ENCODE measurements at places on chromosomes 3 and 15.

- no peaks in the 10 kb centered on the region for H3K27me3 ChIP-seq
- DNase-seq = peak; percentile 26
- H3K27ac ChIP-seq = no peak overlapping the region
- peaks cover 5% of the 10 kb centered on the region for H3K36me3 ChIP-seq
Measured at GRCh38 chr3:156705761-156706616, 31.6 kb downstream of the TIPARP start.

DNA sequence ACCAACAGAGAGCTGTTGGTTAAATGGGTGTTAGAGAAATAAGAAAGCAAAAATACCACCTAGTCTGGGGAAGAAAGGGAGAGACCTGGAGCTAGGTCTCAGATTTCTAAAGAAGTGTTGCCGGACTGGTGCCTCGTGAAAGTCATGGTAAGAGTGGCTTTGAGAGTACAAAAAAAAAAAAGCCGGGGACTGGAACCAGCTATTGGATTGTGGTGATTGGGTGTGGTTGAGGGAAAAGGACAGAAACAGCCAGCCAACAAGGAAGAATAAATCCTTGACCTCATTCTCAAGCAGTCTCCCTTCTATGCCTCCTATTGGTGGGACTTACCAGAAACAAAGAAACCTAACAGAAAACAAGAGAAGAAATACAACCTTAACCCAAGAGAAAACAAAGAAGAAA, 346.4 kb upstream of the KCNMB2 start:
- no peak overlapping the region for H3K4me3 ChIP-seq
- H3K27me3 ChIP-seq = no peaks in the 10 kb centered on the region
- no peaks in the 10 kb centered on the region for H3K4me1 ChIP-seq
- no peak overlapping the region for H3K27ac ChIP-seq

DNA sequence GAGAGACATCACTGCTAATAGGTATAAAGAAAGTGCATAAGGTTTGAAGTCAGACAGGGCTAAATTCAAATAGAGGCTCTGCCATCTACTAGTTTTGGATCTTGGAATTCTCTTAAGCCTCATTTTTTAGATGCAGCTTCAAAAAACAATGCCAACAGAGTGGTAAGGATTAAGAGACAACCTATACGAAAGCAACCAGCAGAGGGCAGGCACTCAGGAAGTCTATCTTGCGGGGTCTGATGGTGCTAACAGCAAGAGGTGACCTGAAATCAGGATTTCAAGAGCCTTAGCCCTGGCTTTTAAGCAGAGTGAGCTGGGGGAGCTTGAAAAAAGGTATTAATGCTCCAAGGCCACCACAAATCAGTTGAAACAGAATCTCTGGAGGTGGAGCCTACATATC, 40.7 kb downstream of the LDHAL6B start:
- H3K36me3 ChIP-seq = no peaks in the 10 kb centered on the region
- no peaks in the 10 kb centered on the region for H3K4me1 ChIP-seq
- H3K27me3 ChIP-seq = no peaks in the 10 kb centered on the region
- no peak overlapping the region for H3K4me3 ChIP-seq
- no peak overlapping the region for H3K27ac ChIP-seq

DNA sequence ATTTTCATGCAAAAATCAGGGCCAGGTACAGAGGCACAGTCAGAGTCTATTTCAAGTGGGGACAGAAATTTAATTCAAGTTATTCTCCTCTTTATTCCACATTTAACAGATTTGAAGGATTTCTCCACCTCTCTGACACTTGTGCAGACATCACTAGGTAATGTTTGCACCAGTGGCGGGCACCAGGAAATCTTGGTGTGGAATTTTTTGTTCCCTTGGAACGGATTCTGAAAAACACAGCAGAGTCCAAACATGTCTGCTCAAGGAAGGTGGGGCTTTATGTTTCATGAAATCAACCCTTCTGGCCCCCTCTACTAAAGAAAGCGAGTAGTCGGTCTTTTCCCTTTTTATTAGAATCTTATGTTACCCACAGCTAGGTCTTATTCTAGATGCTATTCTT, 271.2 kb upstream of the MDFIC2 start:
- DNase-seq = no peak
- no peak overlapping the region for H3K27ac ChIP-seq
- no peaks in the 10 kb centered on the region for H3K27me3 ChIP-seq
- H3K36me3 ChIP-seq = no peaks in the 10 kb centered on the region

DNA sequence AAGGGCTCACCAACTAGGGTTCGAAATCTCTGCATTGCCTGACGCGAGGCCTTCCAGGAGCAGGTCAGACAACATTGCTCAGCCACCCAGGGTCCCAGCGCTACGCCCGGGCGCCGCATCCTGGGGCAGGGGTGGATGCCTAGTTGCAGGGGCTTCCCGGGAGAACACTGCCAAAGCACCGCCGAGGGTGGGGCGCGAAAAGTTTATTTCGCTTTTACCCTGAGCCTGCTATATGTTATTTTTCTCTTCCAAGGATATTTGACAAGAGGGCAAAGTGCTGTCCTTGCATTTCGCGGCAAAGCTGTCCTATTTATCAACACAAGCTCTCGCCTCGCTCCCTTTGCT, 549 bp upstream of the SOX14 start:
- peaks cover 32% of the 10 kb centered on the region for H3K4me1 ChIP-seq
- peaks cover 82% of the 10 kb centered on the region for H3K27me3 ChIP-seq
- no peak for DNase-seq

- H3K4me1 ChIP-seq = no peaks in the 10 kb centered on the region
- no peaks in the 10 kb centered on the region for H3K27me3 ChIP-seq
- H3K36me3 ChIP-seq = no peaks in the 10 kb centered on the region
- no peak overlapping the region for H3K4me3 ChIP-seq
- no peak for DNase-seq
- H3K27ac ChIP-seq = no peak overlapping the region
Measured at GRCh38 chr15:32959077-32959476, 235.4 kb downstream of the FMN1 start.

GRCh38 chr3:55296030-55296429, 191.1 kb downstream of the WNT5A start:
- H3K4me1 ChIP-seq = peaks cover 7% of the 10 kb centered on the region
- H3K36me3 ChIP-seq = no peaks in the 10 kb centered on the region
- no peak overlapping the region for H3K4me3 ChIP-seq
- no peak for DNase-seq

GRCh38 chr3:22366781-22367180, 615.8 kb upstream of the ZNF385D start:
- H3K36me3 ChIP-seq = no peaks in the 10 kb centered on the region
- DNase-seq = no peak
- H3K4me3 ChIP-seq = no peak overlapping the region
- H3K4me1 ChIP-seq = no peaks in the 10 kb centered on the region
- no peak overlapping the region for H3K27ac ChIP-seq

- peaks cover 7% of the 10 kb centered on the region for H3K36me3 ChIP-seq
- no peak overlapping the region for H3K27ac ChIP-seq
- peaks cover 11% of the 10 kb centered on the region for H3K4me1 ChIP-seq
- H3K27me3 ChIP-seq = no peaks in the 10 kb centered on the region
- no peak overlapping the region for H3K4me3 ChIP-seq
- DNase-seq = no peak
Measured at GRCh38 chr3:195700319-195700718, 20.5 kb upstream of the MUC20 start.

GRCh38 chr15:80006946-80007345, 36.0 kb upstream of the BCL2A1 start:
- H3K36me3 ChIP-seq = no peaks in the 10 kb centered on the region
- no peak for DNase-seq
- no peak overlapping the region for H3K27ac ChIP-seq

- no peak for DNase-seq
- no peaks in the 10 kb centered on the region for H3K4me1 ChIP-seq
- no peaks in the 10 kb centered on the region for H3K27me3 ChIP-seq
Measured at GRCh38 chr15:80275961-80276360, 23.9 kb upstream of the CTXND1 start.

DNA sequence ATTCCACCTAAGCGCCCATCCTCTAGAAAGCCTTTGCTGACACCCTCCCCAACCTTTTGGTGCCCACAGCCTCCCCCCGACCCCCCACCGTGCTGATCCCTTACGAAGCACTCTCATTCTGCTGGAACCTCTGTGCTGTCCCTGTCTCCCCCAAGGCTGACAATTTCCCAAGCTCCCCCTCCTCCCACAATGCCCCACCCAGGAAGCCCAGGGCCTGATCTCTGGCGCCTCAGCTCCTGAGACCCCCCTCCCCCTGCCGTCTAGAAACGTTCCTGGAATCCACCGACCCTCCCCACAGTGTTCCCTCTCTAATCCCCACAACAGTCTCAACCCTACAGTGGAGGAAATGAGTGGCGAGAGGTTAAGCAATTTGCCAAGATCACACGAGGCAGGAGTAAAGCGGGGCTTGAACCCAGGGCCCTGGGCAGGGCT, 18.3 kb downstream of the MYL3 start:
- H3K36me3 ChIP-seq = no peaks in the 10 kb centered on the region
- peak overlapping the region; percentile 61 for H3K4me3 ChIP-seq
- DNase-seq = no peak
- no peaks in the 10 kb centered on the region for H3K27me3 ChIP-seq
- peak overlapping the region; percentile 84 for H3K27ac ChIP-seq

DNA sequence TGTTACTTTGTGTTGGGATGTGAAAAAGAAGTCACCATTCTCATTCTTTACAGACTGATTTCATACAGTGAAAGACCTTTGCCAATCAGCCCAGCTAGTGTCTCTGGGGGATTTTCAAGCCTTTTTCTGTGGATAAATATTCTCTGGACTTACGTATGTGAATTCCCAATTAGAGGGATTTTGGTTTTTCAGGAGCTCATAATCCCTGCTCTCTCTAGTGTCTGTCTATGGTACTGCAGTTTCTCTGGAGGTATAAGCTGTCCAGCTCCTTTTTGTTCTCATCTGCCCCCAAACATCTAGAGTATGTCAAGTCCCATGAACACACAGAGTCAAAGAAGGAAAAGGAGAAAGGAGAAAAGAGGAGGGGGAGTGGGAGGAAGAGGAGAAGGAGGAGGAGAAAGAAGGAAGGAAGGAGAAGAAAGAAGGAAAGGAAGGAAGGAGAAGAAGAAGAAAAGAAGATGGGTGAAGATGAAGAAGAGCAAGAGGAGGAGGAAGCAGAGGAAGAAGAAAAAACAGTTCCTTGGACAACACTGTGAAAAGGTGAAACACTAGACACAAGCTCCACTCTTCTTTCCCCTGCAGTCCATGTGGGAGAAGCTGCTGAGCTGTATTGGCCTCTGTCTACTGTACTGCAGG, 218.6 kb downstream of the GREM1 start:
- no peaks in the 10 kb centered on the region for H3K36me3 ChIP-seq
- H3K27me3 ChIP-seq = no peaks in the 10 kb centered on the region
- no peaks in the 10 kb centered on the region for H3K4me1 ChIP-seq
- DNase-seq = peak; percentile 29
- H3K4me3 ChIP-seq = no peak overlapping the region

- peaks cover 12% of the 10 kb centered on the region for H3K27me3 ChIP-seq
- no peak overlapping the region for H3K4me3 ChIP-seq
- peak; percentile 79 for DNase-seq
- peaks cover 6% of the 10 kb centered on the region for H3K4me1 ChIP-seq
- no peaks in the 10 kb centered on the region for H3K36me3 ChIP-seq
Measured at GRCh38 chr15:40506964-40507571, 36.3 kb downstream of the CHST14 start.

GRCh38 chr15:80288131-80288530, 36.1 kb upstream of the CTXND1 start:
- H3K27ac ChIP-seq = no peak overlapping the region
- H3K36me3 ChIP-seq = no peaks in the 10 kb centered on the region
- no peaks in the 10 kb centered on the region for H3K27me3 ChIP-seq
- no peaks in the 10 kb centered on the region for H3K4me1 ChIP-seq

DNA sequence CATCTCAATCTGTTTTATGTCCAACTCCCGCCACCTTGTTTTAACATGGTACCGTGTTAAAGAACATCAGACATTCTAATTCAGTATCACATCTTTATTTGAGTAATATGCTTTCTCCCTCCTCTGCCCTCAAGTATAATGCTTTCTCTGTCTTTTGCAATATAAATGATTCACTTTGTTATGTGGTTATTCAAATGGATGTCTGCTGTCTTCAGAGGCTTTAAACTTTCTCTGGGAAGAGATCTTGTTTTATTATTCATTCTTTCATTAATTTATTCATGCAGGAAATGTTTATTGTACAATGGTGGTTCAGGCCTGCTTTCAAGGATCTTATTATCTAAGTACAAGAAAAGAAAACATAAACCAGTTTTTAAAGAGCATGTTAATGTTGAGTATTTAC, 57.1 kb downstream of the RAP2B start:
- no peak overlapping the region for H3K27ac ChIP-seq
- H3K4me3 ChIP-seq = no peak overlapping the region
- H3K27me3 ChIP-seq = no peaks in the 10 kb centered on the region
- DNase-seq = no peak
- no peaks in the 10 kb centered on the region for H3K36me3 ChIP-seq

GRCh38 chr3:52789746-52790040, 4.9 kb upstream of the ITIH3 start:
- H3K27ac ChIP-seq = no peak overlapping the region
- H3K27me3 ChIP-seq = no peaks in the 10 kb centered on the region
- H3K36me3 ChIP-seq = no peaks in the 10 kb centered on the region
- H3K4me3 ChIP-seq = no peak overlapping the region
- no peaks in the 10 kb centered on the region for H3K4me1 ChIP-seq
- DNase-seq = no peak

DNA sequence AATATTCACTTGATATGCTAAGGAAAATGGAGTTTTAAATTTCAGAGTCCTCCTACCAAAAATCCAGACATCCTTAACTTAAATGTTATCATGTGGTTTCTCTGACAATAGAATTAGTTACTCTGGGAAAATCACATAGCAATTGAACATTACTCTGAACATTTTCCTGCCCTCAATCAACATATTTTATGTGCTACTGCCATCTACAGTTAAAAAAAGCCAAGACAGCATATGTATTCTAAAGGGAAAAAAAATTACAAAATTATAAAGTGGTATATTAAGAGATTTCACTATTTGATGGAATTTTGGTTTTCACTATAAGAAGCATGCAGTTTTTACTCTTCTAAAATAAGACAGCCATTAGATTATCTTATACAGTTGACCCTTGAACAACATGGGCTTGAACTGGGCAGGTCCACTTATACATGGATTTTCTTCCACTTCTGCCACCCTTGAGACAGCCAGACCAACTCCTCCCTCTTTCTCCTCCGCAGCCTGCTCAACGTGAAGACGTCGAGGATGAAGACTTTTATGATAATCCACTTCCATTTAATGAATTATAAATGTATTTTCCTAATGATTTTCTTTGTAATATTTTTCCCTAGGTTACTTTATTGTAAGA, 122.3 kb downstream of the ATP1B3 start:
- H3K27me3 ChIP-seq = no peaks in the 10 kb centered on the region
- no peak overlapping the region for H3K27ac ChIP-seq
- H3K36me3 ChIP-seq = no peaks in the 10 kb centered on the region
- DNase-seq = no peak
- no peak overlapping the region for H3K4me3 ChIP-seq

GRCh38 chr3:45355351-45355750, 33.0 kb upstream of the LARS2 start:
- no peak overlapping the region for H3K4me3 ChIP-seq
- H3K27ac ChIP-seq = no peak overlapping the region
- H3K36me3 ChIP-seq = no peaks in the 10 kb centered on the region
- DNase-seq = no peak
- H3K27me3 ChIP-seq = no peaks in the 10 kb centered on the region

- no peak overlapping the region for H3K4me3 ChIP-seq
- peaks cover 2% of the 10 kb centered on the region for H3K27me3 ChIP-seq
- DNase-seq = no peak
- no peak overlapping the region for H3K27ac ChIP-seq
Measured at GRCh38 chr15:78363381-78363734, 23.2 kb downstream of the CRABP1 start.
